ENCODE measurements at places on chromosomes 12 and 14. TPM values are rescaled to one million over a fixed set of nuclear protein-coding genes. Genes with fewer than 3 reads are reported as not detected.

DNA sequence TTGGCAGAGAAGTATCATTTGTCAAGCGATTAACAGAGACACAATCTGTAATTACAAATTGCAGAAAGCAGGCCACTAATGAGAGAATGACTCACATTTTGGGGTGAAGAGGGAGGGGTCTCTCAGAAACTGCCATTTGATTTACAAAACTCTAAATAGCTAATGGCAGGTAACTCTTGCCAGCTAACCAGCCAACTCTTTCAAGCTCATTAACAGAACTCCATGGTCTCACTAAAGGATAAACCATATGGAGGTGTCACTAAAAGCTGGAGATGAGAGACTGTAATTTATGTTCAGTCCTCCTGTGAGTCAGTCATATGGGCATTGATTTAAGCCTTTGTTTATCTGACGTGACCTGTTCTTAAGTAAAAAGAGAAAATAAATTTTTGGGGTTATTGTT, 336.4 kb downstream of the FOXG1 start:
- no peak for DNase-seq
- H3K4me1 ChIP-seq, result no peaks in the 10 kb centered on the region
- H3K36me3 ChIP-seq, result no peaks in the 10 kb centered on the region
- no peaks in the 10 kb centered on the region for H3K27me3 ChIP-seq
- no peak overlapping the region for H3K4me3 ChIP-seq
- H3K27ac ChIP-seq, result no peak overlapping the region

- H3K4me3 ChIP-seq, result no peak overlapping the region
- no peak overlapping the region for H3K27ac ChIP-seq
- no peaks in the 10 kb centered on the region for H3K27me3 ChIP-seq
- DNase-seq, result no peak
- peaks cover 2% of the 10 kb centered on the region for H3K4me1 ChIP-seq
Measured at GRCh38 chr12:66491853-66492252, 187.0 kb downstream of the GRIP1 start.

DNA sequence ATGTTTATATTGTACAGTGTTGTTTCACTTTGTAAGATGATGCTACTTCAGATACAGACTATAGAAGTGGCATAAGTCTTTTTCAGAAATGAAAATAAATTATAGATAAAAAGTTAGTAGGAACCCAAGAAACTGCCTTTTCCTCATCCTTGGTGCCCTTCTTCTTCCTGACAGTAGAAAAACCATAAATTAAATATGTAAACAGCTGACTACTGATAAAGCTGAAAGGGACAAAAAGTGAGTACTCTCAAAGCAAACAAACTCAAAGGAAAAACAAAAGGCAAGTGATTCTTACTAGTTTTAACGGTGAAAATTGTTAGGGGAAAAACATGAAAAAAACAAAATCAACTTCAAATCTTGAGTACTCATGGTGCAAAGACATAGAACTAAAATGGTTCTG, 8.6 kb upstream of the C12orf50 start:
- no peak overlapping the region for H3K4me3 ChIP-seq
- H3K36me3 ChIP-seq, result no peaks in the 10 kb centered on the region
- H3K27me3 ChIP-seq, result no peaks in the 10 kb centered on the region
- no peaks in the 10 kb centered on the region for H3K4me1 ChIP-seq
- DNase-seq, result no peak

DNA sequence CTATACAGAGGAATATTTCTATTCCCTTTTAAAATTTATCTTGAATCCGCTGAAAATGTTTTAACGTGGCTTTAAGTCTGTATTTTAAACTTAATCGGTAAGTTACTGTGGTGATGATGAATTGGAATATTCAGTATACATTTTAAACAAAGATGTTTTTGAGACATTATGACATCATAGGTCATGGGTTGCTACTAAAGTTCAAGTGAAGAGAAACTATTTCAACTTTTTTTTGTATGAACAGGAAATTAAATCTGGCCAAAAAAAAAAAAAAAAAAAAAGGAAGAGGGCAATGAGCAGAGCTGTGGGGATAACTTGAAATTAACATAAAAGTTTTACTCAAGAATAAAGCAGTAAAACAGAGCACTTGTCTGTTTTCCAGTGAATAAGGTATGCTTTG, 109.0 kb downstream of the PLEKHA5 start:
- H3K4me1 ChIP-seq, result peaks cover 8% of the 10 kb centered on the region
- DNase-seq, result no peak
- H3K27ac ChIP-seq, result no peak overlapping the region
- H3K27me3 ChIP-seq, result no peaks in the 10 kb centered on the region
- H3K4me3 ChIP-seq, result no peak overlapping the region
- no peaks in the 10 kb centered on the region for H3K36me3 ChIP-seq

DNA sequence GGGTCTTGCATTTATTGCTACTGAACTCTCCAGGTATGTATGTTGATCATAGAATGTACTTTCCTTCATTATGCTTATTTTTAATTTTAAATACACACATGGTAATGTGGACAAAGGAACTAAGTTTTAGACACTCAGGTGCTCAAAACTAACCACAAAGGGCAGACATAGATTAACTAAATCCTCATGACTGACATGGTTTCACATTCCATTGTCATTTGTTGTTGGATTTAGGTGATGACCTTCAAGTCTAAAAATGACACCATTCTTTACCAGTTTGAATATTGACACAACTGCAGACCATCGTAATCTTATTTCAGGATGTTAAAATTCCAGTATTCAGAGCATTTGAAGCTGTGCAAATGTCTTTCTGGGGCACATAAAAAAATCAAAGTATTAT, 128.4 kb downstream of the BBS10 start:
- no peak overlapping the region for H3K4me3 ChIP-seq
- no peaks in the 10 kb centered on the region for H3K4me1 ChIP-seq
- no peaks in the 10 kb centered on the region for H3K36me3 ChIP-seq
- no peak for DNase-seq
- no peaks in the 10 kb centered on the region for H3K27me3 ChIP-seq

DDX54 gene
- 112 TPM for total RNA-seq

GALNT8 gene
- total RNA-seq, result 5.4 TPM

DNA sequence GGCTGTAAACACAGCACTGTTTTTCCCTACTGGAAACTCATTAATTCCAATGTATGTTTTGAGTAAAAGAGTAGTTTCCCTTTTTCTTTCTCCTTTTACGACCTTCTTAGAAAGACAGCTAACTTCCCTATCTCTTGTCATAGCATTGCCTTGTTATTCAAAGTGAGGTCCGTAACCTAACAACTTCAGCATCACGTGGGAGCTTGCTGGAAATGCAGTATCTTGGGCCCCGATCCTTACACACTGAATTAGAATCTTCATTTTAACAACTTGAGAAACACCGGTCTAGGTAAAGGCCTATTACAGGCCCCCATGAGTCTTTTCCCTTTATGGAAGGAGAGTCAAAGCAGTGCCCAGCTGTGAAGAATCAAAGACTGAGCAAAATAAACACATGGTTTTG, 230.7 kb upstream of the PRKD1 start:
- H3K27ac ChIP-seq, result no peak overlapping the region
- H3K4me1 ChIP-seq, result no peaks in the 10 kb centered on the region
- no peak for DNase-seq

MRPL52 gene
- 172 TPM for total RNA-seq

DNA sequence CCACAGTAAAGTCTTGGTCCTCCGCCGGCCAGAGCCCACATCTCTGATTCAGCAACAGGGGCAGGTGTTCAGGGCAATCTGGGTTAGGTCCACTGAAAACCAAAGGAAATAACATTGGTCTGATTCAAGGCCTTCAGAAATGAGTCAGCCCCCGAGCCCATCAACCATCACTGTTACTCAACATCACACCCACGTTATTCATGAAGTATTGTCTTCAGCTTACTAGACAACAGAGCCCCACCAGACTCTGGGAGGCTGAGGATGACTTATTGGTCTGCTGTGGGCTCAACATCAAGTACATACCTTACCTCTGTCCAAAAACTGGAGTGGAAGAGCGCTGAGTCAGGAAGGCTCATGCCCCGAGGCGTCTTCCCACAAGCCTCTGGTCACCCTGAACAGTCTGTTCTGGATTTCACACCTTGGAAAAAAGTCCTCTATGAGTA, 97.5 kb downstream of the ZFP36L1 start:
- DNase-seq, result no peak
- no peaks in the 10 kb centered on the region for H3K27me3 ChIP-seq
- H3K27ac ChIP-seq, result no peak overlapping the region
- no peaks in the 10 kb centered on the region for H3K4me1 ChIP-seq
- H3K4me3 ChIP-seq, result no peak overlapping the region
- H3K36me3 ChIP-seq, result no peaks in the 10 kb centered on the region

- no peak for DNase-seq
- no peak overlapping the region for H3K4me3 ChIP-seq
- no peaks in the 10 kb centered on the region for H3K27me3 ChIP-seq
- peaks cover 6% of the 10 kb centered on the region for H3K4me1 ChIP-seq
- H3K27ac ChIP-seq, result no peak overlapping the region
Measured at GRCh38 chr12:19203539-19204506, 74.3 kb downstream of the PLEKHA5 start.
